ENCODE measurements at places on chromosomes 1 and 21.

DNA sequence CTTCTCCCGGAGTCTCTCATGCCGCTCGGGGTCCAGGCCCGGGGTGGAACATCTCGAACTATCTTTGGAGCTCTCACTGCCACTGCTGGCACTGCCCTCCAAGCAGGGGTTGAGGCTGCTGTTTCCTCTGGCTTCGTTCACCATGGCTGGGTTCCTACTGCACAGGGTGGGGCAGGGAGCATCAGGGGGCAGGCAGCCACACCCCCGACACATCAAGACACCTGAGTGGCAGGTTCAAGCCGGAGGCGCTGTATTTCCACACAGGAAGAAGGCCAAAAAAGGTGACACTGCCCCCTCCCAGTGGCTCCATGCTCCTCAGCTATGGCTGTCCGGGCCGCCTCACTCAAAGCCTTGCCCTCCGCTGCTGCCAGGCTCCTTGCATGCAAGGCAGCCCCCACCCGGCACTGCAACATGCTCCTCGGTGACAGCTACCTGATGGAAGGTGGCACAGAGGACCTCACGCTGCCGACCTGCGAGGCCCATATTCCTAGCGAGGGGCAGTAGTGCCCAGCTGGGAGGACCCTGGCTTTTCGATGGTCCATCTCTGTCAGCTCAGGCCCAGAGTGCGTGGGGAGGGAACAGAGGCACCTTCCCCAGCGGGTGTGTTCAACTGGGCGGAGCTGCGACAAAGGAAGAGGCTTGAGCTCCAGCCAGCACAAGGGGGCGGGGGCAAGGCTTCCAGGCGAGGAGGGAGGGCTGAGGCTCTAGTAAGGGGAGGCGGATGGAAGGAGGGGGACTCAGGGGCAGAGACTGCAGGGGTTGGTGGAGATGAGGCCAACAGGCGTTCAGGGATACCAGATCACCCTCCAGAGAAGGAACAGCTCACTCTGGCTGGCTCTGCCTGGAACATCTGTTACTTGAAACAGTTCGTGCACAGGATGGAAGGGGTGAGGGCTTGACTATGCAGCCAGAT is 2.5 kb downstream of the MTHFR start:
- peak; percentile 98 for DNase-seq

- DNase-seq, result no peak
These were observed 119.3 kb downstream of the CRYAA start for GRCh38 chr21:43287795-43288755.

DNA sequence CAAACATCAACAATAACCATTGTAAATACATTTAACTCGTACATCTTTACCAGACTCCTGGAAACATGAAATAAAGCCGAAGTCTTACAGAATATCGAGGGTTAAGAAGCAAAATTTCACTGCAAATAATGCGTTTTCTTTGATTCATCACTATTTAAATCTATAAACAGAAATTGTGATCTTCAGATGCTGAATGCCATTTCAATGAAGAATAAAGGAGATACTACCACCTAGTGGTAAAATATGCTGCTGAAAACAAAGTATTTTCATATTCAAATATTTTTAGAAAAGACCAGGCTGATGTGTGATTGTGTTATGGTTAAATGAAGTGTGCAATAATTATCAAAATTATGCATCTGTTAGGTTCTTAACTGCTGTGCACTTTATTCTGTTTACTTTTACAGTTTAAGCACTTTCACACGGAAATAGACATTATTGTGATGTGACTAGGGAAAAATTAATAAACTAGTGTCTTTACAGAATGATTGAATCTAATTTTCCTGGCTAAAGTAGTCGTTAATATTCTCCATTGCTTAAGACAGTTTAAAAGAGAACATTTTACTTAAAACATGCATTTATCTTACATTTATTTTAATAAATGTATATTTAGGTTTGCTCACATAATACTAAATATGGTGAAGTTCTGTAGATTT is 1093.1 kb downstream of the MRPL39 start:
- no peak for DNase-seq

GRCh38 chr1:21604208-21604957 is 64.8 kb downstream of the RAP1GAP start:
- no peak for DNase-seq

DNA sequence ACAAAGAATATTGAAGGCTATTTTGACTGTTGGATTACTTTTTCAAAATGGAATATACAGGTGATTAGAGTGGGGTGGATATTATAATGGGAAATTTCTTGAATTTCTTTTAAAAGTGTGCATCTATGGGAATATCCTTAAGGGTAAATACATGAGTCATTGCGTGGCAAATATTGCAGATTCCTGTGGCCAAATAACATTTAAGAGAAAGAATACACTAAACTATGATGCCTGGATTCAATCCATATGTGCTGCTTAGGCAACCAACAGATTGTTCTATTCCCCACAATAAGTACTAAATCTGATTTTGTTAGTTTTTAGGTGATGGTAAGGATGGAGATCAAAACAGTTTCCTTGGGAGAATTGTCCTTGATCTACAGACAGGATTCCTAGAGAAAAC is 119.5 kb downstream of the HMCN1 start:
- DNase-seq, result peak; percentile 83

GRCh38 chr1:117183112-117183511 is 27.6 kb downstream of the VTCN1 start:
- DNase-seq, result no peak

DNA sequence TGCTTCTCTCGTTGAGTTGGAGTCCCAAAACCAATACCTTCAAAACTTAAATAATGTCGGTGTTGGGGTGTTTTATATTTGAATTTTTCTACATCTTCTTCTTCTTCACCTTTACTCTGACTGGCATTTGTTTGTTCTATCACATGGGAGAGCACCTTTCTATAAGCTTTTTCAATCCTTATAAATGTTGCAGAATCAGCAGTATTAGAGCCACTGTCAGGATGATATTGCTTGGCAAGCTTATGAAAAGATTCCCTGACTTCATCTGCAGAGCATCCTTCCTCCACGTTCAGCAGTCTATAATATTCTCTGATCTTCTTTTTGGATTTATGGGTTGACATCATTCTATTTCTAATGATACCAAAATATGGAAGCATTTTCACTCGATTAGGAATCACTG is 2.6 kb downstream of the DNAJC28 start:
- no peak for DNase-seq

DNA sequence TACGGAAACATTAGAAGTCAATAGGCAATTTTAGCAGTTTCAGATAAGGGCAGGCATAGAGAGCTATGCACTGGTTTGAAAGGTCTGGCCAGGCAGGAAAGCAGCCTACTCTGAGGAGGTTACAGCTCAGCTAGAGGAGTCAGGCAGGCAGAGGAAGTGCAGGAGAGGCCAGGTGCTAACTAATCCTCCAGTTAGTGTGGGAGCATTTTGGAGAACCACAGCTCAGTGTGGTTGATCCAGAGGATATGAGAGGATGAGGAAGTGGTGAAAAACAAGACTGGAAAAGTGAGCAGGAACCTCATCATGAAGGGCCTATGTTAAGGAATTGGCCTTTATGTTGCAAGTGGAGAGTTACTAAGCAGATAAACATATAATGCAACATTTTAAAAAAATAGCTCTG is 282.4 kb upstream of the SGIP1 start:
- DNase-seq, result no peak

- DNase-seq, result peak; percentile 16
These were observed 84.4 kb downstream of the CATSPERE start for GRCh38 chr1:244545511-244545910.

DNA sequence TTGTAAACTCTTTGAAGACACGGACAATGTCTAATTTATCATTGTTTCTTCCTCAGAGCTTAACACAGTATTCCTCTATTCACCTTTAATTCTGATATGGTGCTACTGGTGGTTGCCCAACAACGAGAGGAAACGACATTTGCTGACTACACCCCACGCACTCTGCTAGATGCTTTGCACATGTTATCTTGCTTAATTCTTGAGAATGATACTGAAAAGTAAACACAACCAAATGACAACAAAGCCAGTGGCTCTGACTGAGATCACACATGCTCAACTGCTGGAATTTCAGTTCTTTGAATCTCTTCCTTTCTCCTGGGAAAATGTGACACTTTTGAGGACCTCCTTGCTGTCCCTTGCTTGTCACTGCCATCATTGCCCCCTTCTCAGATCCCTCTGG is 37.2 kb upstream of the DDAH1 start:
- DNase-seq, result peak; percentile 81

GRCh38 chr1:31099293-31100032 is 33.9 kb upstream of the PUM1 start:
- no peak for DNase-seq

DNA sequence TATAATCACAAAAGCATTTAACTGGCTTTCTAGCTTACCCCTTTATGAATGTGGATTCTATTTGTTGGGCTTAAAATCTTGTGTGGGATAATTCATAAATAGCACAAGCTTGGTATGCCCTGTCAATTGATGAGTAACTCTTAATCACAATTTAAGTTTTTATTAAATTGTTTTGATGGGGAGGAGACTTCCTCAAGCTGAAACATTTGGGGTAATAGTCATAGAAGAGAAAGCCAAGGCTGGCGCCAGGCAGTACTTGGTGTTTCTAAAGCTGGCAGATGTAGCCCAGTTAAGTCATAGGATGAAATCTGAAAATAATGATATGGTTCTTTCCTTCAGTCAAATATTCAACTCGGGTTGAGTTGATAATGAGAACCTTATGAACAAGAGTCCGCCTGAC is 167.2 kb downstream of the FMN2 start:
- DNase-seq, result peak; percentile 96

DNA sequence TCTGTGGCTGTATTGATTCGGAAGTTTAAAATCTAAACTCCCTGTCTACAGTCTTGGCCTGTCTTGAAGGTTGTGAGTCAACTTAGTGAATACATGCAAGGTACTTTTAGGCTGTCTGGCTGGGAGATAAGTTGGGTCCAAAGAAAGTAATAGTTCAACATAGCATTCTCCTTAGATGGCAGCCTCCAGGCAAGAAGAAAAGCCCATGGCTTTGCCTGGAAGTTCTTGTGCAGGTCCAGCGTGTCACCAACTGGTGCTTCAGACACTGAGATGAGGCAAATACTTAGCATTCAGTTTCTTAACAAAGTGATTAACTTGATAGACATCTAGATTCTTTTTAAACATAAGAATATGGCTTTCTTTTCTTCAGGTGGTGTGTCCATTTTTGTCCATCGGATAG is 328.2 kb downstream of the DISC1 start:
- no peak for DNase-seq

DNA sequence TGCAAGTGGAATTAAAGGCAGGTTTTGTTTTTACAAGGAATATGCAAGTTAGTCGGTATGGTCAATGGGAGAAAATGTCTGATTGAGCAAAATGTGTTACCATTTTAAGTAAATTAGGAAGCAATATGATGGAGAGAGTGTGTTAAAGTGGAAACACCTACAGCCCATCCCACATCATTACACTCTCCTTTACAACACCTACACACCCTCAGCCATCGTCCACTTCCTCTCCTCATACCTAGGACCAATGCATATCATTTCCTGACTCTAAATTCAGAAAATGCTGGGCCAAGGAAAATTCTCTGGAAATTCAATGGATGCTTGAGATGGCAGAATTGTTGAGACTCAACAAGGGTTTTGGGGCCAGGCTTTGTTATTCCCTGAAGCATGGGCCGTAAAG is 16.4 kb upstream of the CCDC190 start:
- no peak for DNase-seq

DNA sequence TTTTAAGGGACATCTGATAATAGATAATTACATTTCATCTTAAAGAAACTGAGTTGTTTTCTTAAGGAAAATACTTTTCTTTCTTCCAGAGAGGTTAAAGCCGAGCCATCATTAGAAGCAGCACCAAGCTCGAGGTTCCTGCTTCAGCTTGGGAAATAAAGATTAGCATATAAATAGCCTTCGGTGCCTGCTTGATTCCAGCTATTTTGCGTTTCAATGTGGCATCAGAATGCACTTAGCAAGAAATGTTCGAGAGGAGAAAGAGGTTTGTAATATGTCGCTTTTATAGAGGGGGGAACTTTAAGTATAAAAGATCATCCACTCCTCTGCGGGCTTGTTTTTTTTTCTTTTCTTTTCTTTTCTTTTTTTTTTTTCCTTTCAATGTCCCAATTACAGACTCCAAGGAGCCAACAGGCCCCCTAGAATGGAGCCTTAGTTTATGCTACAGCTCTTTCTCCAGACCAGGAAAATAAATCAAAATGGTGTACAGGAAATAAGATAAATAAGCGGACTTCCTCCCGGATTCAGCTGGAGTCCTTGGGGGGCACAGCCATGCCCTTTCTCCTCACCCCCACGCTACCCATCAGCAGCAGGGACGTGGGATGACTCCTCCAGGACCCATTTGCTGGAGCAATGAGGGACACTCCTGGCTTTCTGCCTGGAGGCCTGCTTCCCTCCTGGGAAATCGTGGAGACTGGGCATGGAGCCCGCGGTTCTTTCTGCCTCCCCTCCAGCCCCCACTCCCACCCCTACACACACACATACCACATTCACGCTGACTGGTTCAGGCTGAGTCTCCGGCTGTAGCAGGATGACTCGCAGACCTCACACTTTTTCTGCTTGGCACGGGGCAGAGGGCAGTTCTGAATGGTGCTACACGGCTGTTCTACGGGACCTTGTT is 131.6 kb downstream of the RRAGC start:
- peak; percentile 39 for DNase-seq

GRCh38 chr1:31674626-31675025 is 29.2 kb downstream of the COL16A1 start:
- no peak for DNase-seq

GRCh38 chr1:94036730-94037129 is 84.2 kb downstream of the ABCA4 start:
- peak; percentile 54 for DNase-seq

DNA sequence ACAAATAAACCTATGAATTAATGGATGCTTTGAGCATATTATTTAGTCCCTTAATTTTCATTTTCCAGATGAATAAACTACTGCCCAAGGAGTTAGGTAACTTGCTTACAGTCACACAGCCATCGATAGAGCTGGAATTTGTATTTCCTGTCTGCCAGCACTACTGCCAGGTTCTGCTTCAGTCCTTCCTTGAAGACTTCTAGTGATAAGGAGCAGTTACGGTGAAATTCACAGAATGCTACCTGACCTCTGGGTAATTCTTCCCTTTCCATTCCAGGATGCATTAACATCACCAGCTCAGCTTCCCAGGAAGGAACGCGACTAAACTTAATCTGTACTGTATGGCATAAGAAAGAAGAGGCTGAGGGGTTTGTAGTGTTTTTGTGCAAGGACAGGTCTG is 11.2 kb downstream of the CD160 start:
- DNase-seq, result no peak

- no peak for DNase-seq
These were observed 63.9 kb downstream of the SSBP3 start for GRCh38 chr1:54342288-54342687.

GRCh38 chr1:235649368-235650163 is at the start of gene GNG4:
GNG4 (minus strand) TSS chr1:235649784; CDS start chr1:235583838, 65,946 bp downstream.
- no peak for DNase-seq

GRCh38 chr1:8590721-8591351 is 226.6 kb downstream of the RERE start:
- no peak for DNase-seq

DNA sequence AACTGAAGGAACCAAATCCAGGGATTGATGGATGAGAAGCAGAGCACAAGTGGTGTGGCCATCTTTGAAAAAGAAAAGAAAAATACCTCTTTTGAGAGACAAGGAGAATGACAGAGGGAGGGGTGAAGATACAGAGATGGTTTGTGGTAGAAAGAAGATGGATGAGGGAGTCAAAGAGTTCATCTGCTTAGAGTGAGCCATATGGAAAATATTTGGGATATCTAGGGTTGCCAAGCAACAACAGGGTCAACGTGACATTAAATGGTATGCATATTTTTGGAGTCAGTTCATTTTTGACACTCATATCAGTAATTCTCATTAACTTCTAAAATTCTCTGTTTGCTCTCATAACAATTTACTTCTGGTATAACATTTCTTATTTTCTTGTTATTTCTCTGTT is 50.7 kb downstream of the MACF1 start:
- DNase-seq, result peak; percentile 7

- DNase-seq, result no peak
These were observed 130.7 kb upstream of the ZNF648 start for GRCh38 chr1:182192215-182192614.

All from fibroblast of gingiva (primary cell).